H7 (cell line): ENCODE measurements at places on chromosomes 5 and 9.
A peak's percentile ranks its signal among the peaks of the same experiment; 100 is the strongest.

DNA sequence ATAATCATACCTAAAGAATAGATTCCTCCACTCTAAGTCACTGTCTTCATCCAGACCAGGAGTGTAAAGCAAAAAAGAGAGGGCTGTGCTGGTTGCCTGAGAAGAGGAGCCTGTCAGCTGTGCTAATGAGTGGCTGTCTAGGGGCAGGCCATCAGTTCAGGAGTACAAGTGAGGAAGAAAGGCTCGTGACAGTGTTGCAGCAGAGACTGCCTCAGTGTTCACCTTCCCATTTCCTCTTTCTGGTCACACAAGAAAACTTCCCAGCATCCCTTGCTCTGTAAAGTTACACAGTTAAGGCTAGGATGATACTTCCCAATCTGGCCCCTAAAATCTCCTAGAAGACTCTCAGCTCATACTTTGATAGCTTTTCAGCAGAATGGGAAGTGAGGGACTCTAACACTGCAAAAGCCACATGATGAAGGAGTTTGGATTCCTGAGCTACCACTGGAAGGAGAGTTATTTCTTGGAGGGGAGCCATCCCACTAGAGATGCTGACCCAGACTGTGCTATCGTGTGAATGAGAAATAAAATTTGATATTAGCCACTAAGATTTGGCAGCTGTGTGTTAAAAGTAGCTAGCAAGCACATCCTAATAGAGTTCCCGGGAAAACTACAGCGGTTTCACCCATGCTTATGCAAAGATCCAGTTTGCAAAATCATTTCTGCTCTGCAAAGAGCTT is 67.1 kb downstream of the ADAMTS12 start:
- DNase-seq, result no peak

GRCh38 chr5:71623221-71623794 is 36.2 kb downstream of the MCCC2 start:
- DNase-seq, result no peak

DNA sequence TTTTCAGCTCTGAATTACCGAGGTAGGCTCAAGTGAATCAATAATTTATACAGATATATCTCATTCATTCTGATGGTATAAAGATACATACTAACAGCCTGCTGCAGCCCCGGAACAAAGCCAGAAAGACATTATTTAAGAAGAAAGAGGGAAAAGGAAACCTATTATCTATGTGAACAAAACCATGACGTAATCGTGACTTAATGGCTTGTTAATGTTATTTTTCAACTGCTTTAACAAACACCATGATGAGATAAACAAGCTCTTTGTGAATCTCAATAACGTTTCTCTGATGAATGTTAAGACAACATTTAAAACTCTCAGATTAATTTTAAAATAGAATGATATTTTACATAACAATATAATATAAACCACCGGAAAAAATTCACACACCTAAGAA is 237.1 kb downstream of the SLF1 start:
- DNase-seq, result no peak

DNA sequence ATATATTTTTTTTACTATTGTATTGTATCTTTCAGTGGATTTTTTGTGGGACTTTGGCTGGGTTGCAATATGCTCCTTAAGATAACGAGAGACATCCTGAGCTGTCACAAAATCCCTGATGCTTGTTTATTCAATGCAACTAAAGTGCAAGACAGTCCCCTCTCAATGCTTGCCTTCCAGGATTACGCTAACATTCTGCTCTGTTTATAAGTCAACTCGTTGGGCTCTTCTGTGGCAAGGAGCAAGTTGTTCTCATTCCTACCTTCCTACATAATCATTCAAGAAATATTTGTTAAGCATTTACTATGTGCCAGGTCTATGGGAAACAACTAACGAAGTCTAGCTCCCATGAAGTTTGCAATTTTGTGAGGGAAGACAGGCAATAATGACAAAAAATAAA is 40.4 kb downstream of the JAKMIP2 start:
- no peak for DNase-seq

DNA sequence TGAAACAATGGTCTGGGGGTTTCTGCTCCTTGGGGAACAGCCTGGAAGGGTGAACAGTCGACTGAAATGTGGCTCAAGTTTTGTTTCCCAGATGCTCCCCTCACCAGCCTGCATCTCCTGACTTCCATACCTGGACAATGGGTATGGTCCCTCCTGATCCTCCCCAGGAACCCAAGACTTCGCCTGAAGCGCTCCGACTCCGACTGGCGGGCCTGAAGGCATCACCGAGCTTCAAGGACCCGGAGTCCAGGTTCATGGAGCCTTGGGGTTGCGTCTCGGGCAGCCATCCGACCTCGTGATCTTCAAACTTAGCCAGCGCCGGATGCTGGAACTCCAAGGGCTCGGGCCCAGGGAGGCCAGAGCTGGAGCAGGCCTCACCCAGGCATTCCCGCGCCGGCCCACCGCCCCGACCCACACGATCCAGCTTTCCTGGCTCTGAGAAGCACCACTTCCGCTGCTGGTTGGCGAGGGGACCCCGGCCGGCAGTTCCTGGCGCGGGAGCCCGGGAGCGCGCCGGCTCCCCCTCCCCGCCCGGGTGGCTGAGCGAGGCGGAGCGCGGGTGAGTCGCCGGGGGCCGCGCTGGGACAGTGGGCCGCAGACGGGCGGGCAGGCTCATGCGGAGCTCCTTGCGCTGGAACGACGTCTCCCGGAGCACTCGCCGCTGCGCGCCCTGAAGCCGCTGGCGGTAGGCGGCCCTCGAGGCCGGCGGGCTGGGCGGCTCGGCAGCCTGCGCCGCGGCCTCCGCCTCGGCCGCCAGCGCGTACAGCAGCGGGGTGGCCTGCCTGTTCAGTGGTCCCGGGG is 5.2 kb downstream of the SHROOM1 start:
- DNase-seq, result peak; percentile 88

DNA sequence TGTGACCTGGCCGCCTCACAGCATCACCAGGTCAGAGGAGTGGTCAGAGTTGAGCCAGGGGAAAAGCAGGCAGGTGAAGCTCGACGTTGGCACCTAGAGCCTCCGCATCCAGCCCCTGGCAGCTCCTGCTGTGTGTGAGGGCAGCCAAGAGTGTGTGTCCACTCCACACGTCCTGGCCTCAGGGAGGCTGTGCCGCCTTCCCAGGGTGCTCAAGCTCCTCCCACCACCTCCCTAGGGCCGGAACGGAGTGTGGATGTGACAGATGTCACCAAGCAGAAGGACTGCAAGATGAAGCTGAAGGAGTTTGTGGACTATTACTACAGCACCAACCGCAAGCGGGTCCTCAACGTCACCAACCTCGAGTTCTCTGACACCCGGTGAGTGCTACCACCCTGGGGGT is 72.5 kb downstream of the PHF2 start:
- no peak for DNase-seq

GRCh38 chr5:158485604-158486081 is 614.1 kb downstream of the EBF1 start:
- DNase-seq, result no peak

DNA sequence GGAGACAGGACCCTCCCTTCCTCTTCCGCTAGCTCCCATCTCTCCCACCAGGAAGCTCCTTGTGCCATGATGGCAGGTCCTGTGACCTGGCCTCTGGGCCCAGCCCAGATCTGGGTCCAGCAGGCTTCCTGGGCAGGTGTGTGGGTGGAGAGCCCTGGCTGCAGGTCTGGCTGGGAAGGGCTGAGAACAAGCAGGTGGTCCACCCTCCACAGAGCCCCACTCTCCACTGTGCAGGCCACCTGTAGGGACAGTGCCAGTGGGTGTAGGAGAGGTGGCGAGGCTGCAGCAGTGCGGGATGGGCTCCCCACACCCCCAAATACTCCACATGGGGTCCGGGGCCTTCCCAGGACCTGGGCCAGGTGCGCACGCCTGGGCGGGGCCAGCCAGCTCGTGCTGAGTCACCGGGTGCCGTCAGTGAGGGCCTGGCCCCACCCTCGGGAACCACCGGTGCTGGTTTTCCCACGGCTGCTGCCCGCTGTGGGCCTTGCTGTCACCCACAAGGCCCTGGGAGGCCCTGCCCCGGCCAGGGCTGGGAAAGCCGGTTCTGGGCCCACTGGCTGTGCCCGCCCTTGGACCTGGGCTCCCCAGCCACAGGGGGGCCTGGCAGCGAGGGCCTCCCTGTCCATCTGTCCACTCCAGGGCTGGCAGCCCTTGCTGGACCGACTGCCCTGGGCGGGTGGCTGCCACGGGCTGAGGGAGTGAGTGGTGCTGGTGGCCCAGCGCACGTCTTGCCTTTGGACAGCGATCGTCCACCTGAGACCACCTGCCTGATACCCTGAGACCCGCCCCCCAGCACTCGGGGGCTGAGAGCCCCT is 9.3 kb upstream of the NRARP start:
- DNase-seq, result peak; percentile 81

- DNase-seq, result no peak
Observed at GRCh38 chr5:23484096-23484495, 23.3 kb upstream of the PRDM9 start.

GRCh38 chr9:125989524-125990180 is 242.5 kb downstream of the PBX3 start:
- peak; percentile 44 for DNase-seq

- no peak for DNase-seq
Observed at GRCh38 chr5:148532969-148533670, 121.2 kb downstream of the HTR4 start.

DNA sequence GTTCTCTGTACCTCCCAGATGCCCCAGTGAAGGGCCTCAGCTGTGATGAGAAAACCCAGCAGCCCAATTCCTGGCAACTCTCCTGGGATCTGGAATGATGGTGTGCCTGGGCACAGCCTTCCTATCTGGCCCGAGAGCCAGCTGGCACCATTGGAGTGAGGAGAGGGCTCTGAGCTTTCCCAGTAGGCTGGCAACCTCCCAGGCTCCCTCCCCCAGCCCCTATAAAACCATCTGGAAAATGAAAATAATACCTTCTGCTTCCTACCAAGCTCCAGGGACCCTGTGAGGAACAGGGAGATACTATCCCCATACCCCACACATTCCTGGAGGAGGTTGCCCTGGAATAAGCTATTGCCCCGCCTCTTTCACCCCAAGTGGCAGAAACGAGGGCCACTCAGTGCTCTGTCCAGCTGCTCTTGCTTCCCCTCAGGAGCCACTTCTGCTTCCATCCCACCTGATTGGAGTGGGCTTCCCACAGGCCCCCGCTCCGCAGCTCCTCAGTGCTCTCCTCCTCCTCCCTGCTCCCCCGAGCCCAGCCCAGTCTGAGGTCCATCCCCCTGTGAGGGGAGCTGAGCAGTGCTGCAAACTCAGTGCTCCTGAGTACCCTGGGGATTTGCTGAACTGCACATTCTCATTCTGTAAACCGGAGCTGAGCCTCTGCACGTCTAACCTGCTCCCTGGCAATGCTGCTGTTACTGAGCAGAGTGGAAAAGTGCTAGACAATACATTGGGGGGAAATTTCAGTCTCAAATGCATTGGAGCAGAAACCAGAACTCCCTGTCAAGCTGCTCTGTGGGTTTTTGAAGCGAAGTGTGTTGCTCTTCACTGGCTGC is 74.7 kb downstream of the THBS4 start:
- DNase-seq, result peak; percentile 55

DNA sequence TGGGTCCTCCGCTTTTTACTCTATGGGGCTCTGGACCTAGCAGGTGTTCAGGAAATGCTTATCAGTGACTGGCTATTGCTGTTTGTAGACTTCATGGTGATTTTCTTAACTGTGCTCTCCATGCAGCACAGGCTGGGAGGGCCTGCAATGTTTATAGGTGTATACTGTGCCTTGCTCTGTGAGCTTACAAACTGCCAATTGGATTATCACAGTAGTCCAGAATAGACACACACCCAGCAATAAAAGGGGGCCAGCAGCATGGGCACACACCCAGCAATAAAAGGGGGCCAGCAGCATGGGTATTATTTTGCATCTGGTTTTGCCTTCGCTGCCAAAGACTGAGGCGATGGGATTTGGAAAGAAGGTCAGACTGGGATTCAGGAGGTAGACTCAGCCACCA is 100.0 kb downstream of the CRB2 start:
- DNase-seq, result no peak

DNA sequence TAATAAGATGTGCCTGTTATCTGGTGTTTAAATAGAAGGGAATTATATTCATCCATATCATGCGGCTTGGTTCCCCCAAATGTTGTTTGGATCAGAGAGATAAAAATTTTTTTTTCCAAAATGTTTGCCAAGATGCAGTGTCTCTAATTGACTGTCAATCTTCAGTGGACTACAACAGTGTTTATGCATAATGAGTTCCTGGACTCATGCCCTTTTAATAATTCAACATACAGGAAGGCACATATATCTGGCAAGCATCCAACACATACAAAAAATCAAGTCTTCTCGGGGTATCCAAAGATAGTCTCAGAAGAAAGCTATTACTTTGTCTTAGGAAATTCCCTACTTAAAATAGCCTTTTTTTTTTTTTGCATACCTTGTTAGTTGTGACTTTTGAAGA is 1534.7 kb downstream of the EFNA5 start:
- DNase-seq, result no peak

GRCh38 chr9:3548648-3549047 is 22.8 kb upstream of the RFX3 start:
- no peak for DNase-seq

DNA sequence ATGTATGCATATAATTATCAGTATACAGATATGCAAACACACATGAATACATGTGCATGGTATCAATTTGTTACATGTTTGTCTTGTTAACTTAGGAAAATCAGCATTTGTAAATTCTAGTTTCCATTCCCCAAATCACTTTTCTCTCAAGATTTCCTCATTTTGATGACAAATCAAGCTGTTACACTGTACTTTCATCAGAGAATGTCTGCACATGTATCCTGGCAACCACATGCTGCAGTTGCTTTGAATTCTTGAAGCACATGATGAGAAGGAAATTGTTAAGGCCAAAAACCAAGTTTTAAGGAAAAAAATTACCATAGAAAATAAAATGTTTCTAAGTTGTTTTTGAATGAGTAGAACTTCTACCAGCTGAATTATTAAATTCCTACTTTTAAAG is 1834.5 kb downstream of the EFNA5 start:
- DNase-seq, result no peak

- DNase-seq, result no peak
Observed at GRCh38 chr5:58524571-58524970, 33.3 kb downstream of the GAPT start.

DNA sequence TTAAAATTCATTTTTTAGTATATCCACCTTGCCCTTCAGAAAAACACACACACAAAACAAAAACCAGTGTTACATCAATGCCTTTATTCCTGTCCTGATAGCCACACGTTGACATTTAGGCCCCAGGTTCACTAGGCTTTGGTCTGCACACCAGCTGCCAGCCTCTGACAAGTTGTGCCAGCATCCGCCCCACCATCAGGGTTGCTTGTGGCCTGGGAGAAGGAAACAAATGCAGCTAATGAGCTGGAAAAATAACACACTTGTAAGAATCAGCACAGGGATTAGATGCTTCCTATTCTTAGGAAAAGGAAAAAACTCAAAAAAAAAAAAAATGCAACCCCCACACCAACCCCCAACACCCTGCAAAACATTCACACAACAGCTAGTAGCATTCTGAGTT is 404.0 kb upstream of the GRIA1 start:
- DNase-seq, result no peak

GRCh38 chr5:159913048-159913447 is 3.2 kb upstream of the ADRA1B start:
- DNase-seq, result no peak

GRCh38 chr5:137092831-137093230 is 406.3 kb downstream of the SPOCK1 start:
- DNase-seq, result no peak
